HFFc6 (cell line): ENCODE measurements at places on chromosomes 7 and 10.

DNA sequence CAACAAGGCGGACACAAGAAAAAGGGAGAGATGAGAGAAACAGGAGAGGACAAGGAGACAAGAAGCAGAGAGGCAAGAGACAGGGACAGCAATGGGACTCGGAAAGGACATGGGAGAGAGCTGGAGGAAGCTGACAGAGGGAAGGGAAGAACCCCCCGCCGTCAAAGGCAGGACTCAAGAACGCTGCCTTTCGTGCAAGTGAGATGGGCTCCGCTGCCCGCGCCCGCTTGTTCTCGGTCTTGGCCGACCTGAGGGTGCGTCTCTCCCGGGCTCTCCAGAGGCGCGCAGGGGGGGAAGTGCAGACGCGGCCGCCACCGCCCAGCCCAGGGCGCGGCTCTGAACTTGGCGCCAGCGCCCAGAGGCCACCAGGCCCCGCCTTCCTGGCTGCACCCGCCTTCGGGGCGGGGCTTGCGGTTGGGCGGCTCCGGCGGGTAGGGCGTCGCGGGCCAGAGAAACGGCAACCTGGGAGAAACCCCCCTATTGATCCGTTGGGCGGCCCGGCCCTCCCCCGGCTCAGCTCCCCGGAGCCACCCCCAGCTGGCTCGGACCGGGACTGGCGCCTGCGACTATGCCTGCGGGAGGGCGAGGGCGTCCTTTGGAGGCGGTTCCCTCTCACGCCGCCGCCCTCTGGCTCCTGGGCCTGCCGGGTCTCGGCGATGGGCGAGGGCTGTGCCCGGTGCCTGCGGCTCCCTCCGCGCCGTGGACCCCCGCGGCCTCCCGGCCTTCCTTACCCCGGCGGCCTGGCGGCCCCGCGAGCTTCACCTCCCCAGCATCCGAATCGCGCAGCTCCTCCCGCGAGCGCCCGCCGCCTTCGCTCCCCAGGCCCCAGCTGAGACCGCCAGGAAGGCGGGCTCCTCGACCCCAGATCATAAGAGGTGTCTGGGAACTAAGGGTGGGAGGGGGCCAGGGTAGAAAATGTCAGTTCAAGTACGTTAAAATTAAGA lies 2.2 kb upstream of the ANTXRL start:
- DNase-seq: peak; percentile 56

- DNase-seq: no peak
These were observed 38.7 kb downstream of the RASGEF1A start for GRCh38 chr10:43227911-43228782.

GRCh38 chr10:6885284-6885683 lies 305.2 kb upstream of the PRKCQ start:
- DNase-seq: no peak

DNA sequence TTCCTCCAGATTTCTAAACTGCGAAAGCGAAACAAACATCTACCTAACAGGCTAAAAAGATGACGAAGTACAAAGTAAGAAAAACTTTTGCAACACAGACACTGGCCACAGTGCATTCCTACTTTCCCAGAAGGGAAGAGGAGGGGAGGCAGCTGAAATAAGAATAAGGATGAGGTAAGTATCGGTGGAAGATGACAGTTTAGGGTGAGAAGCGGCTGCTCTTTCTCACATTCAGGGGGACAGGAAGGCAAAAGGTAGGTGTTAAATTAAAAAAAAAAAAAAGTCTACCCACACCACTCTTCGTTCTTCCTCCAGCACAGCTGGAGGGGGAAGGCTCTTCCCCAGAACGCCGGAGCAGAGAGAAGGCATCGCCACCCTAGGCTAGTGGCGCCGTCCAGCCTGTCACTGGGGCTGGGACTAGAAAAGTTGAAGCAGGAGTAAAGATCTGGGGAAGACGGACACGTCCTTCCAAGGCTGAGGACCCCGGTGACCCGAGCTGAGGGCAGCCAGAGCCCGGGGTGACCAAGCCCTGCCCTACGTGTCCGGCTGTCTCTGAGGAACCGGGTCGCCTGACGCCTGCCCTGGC lies 846 bp downstream of the DNAJC1 start:
- peak; percentile 21 for DNase-seq

- DNase-seq: peak; percentile 51
These were observed 3.4 kb downstream of the BICC1 start for GRCh38 chr10:58516119-58516518.

GRCh38 chr7:27142580-27143022 lies 880 bp downstream of the HOXA5 start:
- no peak for DNase-seq

GRCh38 chr7:55593515-55594318 lies 21.4 kb upstream of the VOPP1 start:
- peak; percentile 55 for DNase-seq

- DNase-seq: no peak
These were observed 268.4 kb upstream of the SLC26A5 start for GRCh38 chr7:103714376-103714927.

DNA sequence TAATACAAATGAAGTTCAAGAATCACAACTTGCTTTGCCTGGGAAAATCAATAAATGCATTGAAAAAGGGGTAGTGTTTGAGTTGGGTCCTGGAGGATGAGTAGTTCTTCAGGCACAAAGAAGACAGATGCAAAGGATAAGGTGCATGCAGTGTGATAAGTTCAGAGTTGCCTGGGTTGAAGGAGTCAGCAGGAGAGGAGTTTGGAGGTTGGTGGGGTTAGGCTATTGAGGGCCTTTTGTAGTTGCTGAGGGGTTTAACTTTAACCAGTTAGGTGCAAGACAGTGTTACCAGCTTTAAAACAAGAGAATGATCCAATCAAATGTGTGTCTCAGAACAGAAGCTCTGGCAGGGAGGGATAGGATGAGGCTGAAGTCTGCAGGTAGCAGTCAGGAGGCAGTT lies 44.3 kb upstream of the GLCCI1 start:
- no peak for DNase-seq

GRCh38 chr7:101720324-101720723 lies 91.2 kb upstream of the MYL10 start:
- DNase-seq: no peak

DNA sequence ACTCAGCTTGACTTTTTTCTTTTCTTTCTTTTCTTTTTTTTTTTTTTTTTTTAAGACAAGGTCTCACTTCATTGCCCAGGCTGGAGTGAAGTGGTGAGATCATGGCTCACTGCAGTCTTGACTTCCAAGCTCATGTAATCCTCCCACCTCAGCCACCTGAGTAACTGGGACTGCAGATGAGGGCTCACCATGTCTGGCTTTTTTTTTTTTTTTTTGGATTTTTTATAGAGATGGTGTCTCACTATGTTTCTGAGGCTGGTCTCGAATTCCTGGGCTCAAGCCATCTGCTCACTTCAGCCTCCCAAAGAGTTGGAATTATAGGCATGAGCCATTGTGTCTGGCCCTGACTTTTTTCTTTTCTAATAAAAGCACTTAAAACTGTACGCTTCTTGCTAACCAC lies 358.2 kb upstream of the IGFBP3 start:
- DNase-seq: no peak

GRCh38 chr10:29150010-29150409 lies 138.9 kb upstream of the LYZL1 start:
- DNase-seq: no peak

DNA sequence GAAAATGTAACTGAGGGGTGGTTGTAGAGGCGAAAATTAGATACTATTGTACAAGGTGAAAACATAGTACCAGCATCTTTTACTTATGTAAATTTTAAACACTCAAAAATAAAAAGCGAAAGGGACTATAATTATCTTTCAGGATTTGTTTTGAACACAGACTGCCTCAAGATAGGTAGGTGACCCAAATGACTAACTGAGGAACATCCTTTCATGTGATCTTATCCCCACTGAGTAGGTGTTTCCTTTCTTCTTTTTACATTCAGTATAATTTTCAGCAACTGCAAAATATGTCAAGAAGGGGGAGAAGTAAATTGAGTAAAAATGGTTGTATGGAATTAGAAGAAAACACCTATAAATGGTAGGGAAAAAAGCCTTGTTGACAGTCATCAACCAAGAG lies 236.7 kb downstream of the PHF14 start:
- DNase-seq: no peak

GRCh38 chr10:49394933-49395740 lies 752 bp downstream of the DRGX start:
- no peak for DNase-seq

DNA sequence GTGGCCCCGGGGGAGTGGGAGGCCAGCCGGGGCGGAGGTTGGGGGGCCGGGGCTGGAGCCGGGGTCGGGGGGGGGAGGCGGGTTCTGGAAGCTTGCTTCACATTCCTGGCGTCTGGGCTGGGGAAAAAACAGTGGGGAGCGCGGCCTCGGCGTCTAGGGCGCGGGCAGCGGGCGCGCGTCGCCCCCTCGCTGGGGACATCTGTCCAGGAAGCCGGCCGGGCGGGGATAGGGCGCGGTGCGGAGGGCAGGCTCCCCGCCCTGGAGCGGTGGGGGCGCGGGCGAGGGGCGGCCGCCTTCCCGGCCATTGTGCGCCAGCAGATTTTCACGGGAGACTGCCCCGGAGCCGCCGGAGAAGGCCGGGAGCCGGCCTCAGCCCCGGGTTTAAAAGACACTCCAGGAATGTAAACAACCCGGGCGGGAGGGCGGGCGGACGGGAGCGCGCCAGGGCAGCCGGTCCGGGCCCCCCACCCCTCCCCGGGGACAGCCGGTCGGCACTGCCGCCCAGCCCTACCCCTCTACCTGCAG lies 1.4 kb downstream of the ZMIZ1 start:
- no peak for DNase-seq

GRCh38 chr10:111023060-111023459 lies 53.8 kb upstream of the ADRA2A start:
- DNase-seq: no peak

GRCh38 chr7:45417268-45417667 lies 156.9 kb upstream of the ADCY1 start:
- DNase-seq: no peak

DNA sequence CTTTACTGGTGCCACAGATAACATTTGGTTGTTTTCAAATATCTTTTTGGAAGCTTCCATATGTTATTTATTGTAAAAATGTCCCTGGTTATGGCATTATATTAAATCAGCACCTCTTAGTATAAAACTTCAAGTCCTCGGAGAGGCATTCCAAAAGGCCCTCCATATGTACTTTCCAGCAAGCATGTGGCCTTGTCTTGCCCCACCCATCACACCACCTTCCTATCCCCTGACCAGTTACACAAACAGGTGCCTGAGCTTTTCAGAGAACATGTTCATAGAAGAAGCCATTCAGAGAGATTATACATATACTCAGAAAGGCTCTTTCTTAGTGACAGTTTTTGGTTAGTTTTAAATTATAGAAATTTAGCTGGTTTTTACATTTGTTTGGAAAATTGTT lies 92.4 kb upstream of the PRKG1 start:
- no peak for DNase-seq

DNA sequence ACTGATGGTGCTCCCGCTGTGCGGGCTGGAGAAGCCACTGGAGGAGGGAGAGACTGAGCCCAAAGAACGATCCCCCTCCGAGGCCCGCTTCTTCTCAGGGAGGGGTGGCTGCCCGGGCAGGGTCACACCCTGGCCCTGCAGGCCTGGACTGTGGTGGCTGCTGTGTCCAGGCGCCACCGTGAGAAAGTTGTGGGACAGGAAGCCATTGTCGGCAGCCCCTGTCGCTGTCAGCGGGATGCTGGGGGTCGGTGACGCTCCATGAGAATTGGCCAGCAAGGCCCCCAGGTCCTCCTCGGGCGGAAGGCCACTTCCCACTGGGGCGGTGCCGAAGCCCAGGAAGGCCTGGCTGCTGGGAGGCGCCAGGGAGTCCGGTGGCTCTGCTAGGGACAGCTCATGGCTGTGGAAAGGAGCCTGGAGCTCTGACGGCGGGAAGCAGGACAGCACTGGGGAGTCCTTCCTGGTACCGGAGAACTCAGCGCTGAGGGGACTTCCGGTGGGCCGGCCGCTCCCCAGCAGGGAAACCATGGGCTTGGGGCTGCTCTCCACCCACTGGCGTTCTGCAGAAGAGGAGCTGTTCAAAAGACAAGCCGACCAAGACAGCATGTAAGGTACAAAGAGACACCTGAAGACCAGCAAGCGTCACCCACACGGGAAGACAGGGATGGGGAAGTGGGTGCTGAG lies 278.8 kb downstream of the TNS3 start:
- DNase-seq: no peak

- DNase-seq: no peak
These were observed 15.2 kb downstream of the GRK5 start for GRCh38 chr10:119222537-119222936.

- peak; percentile 59 for DNase-seq
These were observed 5.8 kb downstream of the DKK1 start for GRCh38 chr10:52319926-52320325.
